ENCODE measurements at places on chromosomes 1 and 21.
A peak's percentile ranks its signal among the peaks of the same experiment; 100 is the strongest.

DNA sequence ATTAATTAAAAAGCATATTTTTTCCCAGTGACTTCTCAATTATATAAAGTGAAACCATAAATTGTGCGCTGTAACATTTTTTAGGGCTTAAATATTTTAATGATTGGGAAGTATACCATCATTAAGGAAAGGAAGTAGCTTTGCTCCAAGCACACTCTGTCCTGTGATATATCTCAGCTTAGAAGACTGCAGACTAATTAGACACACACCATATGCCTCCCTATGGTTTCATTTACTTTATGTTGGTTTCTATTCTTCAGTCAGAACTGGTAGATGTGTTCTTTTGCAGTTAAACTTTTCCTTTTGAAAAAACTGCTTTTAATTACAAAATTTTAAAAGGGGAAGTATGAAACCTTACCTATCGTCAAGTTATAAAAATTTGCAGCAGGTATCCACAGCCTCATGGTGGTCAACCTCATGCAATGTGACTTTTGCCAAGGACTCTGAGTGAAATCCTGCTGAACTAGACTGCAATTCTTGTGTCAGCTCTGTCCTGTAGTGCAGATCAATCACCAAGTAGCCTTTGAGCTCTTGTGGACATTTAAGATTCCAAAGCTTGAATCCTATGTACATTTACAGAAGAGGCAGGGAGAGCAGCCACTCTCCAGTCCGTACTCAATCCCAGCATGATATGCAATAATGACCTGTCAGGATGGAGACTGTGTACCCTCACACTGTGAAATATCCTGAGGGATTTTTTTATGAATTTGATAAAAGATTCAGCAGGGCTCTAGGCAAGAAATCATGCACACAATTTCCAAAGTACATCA, 149.1 kb downstream of the AMY1C start:
- DNase-seq: no peak

DNA sequence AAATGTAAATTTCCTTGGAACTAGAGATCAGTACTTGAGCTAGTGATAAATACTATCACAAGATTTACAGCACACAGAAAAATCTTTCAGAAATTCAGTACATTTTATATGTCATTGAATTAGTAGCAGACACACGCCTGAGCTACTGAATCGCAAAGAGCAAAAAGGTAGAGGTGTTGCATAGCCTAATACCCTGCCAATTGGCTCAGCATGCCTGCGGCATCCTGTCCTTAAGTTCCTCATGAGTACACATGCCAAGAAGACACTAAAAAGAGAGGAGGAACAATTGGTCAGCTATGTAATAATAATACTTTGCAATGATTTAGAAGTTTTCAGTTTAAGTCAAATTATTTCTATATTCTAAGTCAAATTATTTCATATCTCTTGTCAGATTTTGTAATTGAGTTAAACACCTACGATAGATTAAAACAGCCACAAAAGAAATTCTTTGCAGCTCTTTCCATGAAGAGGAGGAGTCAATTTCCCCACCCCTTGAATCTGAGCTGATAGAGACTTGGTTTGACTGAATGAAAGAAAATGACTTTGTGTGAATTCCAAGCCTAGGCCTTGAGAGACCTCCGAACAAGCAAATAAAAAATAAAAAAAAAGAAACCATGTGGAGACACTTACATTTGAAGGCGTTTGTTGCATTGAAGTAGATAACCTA, 36.2 kb upstream of the PKN2 start:
- DNase-seq: no peak

- no peak for DNase-seq
Measured at GRCh38 chr1:31910933-31911332, 27.2 kb downstream of the PTP4A2 start.

- no peak for DNase-seq
Measured at GRCh38 chr21:32298658-32299081, at the start of gene MRAP. MRAP (plus strand) TSS chr21:32298855; CDS start chr21:32298972, 117 bp downstream.

DNA sequence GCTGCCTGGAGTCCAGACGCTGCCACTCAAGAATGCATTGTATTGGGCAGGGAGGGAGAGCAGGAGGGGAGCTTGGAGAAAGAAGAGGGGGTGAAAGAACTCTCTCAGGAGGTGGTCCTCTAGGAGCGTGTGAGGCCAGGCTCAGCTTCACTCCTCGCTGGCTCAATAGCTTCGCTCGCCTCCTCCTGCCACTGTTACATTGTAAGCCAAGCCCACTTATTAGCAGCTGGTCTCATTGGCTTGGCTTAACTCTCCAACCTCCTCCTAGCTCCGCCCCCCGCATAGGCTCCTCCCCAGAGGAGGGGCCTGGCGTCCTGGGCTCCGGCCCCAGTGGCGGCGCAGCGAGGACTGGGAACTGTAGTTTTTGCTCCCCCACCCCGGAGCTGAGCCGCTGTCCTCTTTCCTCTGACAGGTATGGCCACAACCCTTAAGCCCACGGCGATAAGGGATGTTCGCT, at the start of gene KCNN3:
KCNN3 (minus strand) TSS at position 167 of the 457 bp plus-strand sequence. CDS start 317 bp downstream, outside the sequence.
- peak; percentile 89 for DNase-seq

GRCh38 chr21:41668686-41669532, 97.9 kb downstream of the RIPK4 start:
- DNase-seq: no peak

GRCh38 chr1:102661481-102661880, 446.8 kb downstream of the COL11A1 start:
- no peak for DNase-seq

- no peak for DNase-seq
Measured at GRCh38 chr1:118989006-118989815, 1.1 kb upstream of the TBX15 start.

GRCh38 chr1:79716447-79716846, 709.9 kb upstream of the ADGRL4 start:
- DNase-seq: no peak

- DNase-seq: no peak
Measured at GRCh38 chr1:171664976-171665375, 12.5 kb upstream of the MYOC start.
